ENCODE measurements at places on chromosomes 5 and 9.

- DNase-seq, result no peak
Measured at GRCh38 chr5:66136053-66136452, 8.0 kb upstream of the SREK1 start.

GRCh38 chr5:76626738-76627137 lies 3.5 kb upstream of the F2RL2 start:
- DNase-seq, result no peak

- DNase-seq, result no peak
Measured at GRCh38 chr5:6820851-6821479, 107.7 kb downstream of the TENT4A start.

DNA sequence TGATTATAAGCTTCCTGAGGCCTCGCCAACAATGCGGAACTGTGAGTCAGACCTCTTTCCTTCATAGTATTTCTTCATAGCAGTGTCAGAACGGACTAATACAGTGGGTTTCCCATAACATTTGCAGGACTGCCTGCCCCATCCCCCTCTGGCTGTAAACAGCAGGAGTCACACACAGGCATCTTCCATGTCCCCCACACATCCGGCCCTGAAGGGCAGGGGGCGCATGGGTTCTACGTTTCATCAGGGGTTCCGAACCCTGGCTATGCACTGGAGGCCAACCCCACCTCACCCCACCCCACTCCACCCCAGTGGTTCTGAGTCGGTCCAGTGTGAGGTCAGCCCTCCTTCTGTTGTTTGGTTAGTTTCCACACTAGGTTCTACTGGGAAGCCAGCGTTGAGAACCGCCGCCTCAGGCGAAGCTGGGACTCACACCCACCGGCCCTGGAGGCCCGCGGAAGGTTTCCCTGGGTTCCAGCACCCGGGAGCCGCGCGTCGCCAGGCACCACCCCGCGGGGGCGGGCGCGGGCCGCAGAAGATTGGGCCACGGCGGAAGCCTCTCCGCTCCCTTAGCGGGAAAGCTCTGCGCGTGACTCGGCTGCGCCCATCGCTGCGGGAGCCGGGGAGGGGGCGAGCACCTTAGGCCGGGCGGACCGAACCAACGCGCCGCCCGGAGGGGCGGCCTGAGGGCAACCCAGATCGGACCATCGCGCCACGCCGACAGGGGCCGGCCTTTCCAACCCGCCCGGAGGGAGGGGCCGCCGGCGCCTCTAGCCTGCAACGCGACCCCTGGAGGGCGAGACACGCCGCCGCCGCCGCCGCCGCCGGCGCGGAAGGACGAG lies at the start of gene RUSC2:
Gene RUSC2, plus strand, starts transcription at position 799 of the 842 bp plus-strand sequence. CDS start 56,411 bp downstream, outside the sequence.
- DNase-seq, result no peak

GRCh38 chr5:128135286-128135685 lies 51.7 kb downstream of the SLC12A2 start:
- DNase-seq, result no peak

- DNase-seq, result no peak
Measured at GRCh38 chr9:116390303-116391228, 237.0 kb downstream of the PAPPA start.

- DNase-seq, result no peak
Measured at GRCh38 chr5:200985-201384, 9.7 kb downstream of the LRRC14B start.

DNA sequence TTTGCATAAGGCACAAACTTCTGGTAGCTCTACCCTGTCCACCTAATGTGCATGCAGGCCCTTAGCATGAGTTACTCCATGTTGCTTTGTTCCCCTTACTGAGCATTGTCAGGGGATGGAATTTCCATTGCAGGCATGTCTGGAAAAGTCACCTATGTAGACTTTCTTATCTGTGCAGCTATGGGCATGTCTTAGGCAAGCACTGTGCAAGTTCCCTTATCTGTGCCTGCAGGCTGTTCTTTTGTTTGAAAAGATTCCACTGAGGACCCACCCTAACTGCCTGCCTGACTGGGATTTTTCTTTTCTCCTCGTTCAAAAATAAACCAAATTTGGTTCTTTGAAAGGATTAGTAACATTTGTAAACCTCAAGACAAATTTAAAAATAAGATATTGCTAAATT lies 587.0 kb downstream of the CDH18 start:
- no peak for DNase-seq

DNA sequence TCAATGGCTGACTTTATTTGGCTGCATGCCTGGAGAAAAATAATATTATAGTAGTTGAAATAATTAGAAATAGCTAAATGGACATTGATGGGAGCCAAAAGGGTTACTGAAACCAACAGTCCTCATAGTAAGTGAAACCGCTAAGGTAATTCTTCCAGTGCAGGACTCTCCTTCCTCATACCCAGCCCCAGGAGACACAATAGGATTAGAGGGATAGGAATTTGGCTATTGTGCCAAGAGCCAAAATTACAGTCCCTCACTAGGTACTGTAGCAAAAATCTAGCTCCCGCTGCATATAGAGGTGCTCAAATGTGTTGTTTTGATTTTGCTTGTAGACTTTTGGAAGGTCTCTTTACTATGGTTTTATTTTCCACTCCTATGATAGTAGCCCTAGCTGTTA lies 20.2 kb downstream of the GLDC start:
- DNase-seq, result no peak

DNA sequence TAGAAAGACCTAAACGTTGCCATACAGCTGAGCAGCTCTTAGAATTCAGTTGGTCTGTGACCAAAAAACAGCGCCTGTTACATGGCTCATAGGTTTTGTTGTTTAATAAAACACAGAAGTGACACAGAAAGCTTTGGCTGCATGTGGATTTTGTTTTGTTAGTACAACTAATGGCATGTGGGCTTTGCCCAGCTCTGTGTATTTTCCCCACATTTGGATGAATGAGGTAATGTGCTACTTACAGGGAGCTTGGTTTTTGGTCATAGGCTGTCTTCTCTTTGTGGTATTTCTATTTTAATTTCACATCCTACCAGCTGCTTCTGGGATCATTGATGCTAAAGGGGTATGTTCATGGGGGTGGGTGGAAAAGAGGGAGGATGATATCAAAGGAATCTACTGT lies 37.0 kb upstream of the POU4F3 start:
- DNase-seq, result no peak

DNA sequence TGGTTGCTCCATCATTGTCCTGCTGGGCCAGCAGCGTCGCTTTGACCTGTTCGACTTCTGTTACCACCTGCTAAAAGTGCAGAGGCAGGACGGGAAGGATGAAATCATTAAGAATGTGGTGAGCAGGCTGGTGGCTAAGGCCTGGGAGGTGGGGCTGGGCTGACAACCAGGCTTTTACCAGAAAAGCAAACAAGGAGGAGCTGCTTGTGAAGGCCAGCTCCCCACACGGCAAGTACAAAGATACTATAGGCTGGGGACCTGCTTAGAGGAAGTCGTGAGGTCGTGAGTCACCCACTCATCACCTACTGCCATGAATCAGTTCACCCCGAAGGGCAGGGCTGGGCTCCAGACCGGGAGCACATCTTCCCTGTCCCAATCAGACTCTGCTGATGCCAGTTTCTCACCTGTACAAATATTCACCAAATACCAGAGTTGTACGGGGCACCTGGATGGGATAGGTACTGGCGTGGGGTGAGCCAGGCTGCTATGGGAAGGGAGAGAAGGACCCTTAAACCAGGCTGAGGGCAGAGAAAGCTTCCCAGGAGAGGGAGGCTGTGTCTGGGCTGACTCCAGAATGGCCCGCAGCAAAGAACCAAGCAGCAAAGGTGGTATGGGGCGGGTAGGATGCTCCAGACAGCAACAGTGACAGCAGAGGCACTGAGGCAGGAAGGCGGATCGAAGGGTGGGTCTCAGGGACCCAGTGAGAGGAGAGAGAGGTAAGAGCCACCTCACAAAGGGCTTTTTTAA lies 69.3 kb upstream of the NIPAL4 start:
- DNase-seq, result peak; percentile 9

DNA sequence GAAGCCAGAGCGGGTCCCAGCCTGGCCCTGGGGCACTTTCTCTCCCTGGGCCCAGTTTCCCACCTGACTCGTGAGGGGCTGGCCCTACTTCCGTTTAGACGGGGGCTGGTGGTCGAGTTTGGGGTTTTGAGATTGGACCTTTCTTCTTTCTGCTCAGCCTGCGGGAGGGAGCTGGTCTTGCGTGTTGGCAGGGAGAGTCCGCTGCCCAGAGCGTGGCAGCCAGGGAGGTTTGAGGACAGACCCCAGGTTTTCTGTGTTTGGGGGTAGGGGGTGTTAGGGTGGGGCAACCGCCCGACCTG lies 6.0 kb upstream of the PITX1 start:
- no peak for DNase-seq

DNA sequence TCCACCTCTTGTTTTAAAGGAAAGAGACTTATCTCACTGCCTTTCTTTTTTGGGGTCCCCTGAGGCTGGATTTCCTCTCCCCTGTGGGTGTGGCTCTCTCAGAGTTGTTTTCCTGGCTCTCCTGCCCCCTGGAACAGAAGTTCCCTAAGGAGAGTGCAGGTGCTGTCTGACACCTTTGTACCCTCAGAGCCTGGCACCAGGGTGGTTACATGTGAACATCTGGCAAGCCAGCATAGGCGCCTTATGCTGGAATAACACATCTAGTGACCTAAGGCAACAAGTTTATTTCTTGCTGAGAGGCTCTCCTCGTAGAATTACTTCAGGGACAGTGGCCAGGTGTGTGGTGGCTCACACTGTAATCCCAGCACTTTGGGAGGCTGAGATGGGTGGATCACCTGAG lies 172.9 kb upstream of the PTCH1 start:
- no peak for DNase-seq

DNA sequence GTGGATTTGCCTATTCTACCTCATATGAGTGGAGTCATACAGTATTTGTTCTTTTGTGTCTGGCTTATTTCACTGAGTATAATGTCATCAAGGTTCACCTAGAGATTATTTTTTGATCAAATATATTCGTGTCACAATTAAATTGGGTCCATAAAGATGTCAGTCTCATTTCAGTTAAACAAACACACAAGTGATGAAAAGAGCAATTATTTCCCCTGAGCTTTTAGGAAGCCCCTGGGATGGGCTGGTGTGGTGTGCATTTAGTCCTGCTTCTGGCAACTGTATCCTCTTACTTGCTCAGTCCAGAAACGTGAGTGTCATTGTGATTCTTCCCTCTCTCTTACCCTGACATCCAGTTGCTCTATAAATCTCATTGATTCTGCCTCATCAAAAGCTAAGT lies 52.8 kb upstream of the CARTPT start:
- no peak for DNase-seq

- no peak for DNase-seq
Measured at GRCh38 chr5:38551030-38552017, 5.1 kb downstream of the LIFR start.

GRCh38 chr5:69092969-69093368 lies 845 bp upstream of the SLC30A5 start:
- DNase-seq, result no peak

- no peak for DNase-seq
Measured at GRCh38 chr5:143083006-143083405, 312.8 kb downstream of the ARHGAP26 start.

- DNase-seq, result no peak
Measured at GRCh38 chr5:82975396-82975795, 101.8 kb downstream of the TMEM167A start.

- no peak for DNase-seq
Measured at GRCh38 chr9:114026335-114026734, 51.8 kb downstream of the AMBP start.

DNA sequence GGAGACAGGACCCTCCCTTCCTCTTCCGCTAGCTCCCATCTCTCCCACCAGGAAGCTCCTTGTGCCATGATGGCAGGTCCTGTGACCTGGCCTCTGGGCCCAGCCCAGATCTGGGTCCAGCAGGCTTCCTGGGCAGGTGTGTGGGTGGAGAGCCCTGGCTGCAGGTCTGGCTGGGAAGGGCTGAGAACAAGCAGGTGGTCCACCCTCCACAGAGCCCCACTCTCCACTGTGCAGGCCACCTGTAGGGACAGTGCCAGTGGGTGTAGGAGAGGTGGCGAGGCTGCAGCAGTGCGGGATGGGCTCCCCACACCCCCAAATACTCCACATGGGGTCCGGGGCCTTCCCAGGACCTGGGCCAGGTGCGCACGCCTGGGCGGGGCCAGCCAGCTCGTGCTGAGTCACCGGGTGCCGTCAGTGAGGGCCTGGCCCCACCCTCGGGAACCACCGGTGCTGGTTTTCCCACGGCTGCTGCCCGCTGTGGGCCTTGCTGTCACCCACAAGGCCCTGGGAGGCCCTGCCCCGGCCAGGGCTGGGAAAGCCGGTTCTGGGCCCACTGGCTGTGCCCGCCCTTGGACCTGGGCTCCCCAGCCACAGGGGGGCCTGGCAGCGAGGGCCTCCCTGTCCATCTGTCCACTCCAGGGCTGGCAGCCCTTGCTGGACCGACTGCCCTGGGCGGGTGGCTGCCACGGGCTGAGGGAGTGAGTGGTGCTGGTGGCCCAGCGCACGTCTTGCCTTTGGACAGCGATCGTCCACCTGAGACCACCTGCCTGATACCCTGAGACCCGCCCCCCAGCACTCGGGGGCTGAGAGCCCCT lies 9.3 kb upstream of the NRARP start:
- DNase-seq, result no peak

GRCh38 chr5:67437905-67438845 lies 241.6 kb upstream of the CD180 start:
- no peak for DNase-seq

GRCh38 chr5:167631191-167631590 lies 660.3 kb upstream of the WWC1 start:
- no peak for DNase-seq

DNA sequence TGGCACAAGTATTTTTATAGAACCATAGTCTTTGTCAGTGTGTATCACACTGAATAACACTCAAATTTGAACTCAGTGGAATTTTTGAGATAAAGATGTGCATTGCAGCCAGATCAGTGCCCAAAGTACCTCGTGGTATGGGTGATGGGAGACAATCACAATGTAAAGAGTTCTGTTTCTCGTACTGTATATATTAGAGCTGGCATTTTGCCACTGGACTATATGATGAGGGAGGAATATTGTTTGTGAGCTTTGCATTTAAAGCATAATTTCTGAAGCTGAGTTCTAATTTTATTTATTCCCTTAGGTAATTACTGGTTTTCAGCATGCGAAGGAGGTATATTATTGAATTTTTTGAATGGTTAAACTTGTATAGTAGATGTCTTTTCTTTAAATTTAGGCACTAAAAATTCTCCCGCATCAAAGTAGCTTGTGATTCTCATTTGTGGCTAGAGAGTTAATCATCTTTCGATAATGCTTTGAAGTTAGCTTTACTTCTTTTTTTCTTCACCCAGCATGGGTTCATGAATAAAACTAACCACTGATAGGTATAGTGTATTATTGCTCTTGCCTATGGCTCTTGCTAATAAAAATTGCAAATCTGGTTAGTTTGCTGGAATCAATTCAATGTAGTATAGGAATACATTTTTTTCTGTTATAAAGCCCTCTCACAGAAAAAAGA lies 43.1 kb downstream of the PAM start:
- no peak for DNase-seq

- DNase-seq, result no peak
Measured at GRCh38 chr9:127049044-127049443, 73.4 kb downstream of the ANGPTL2 start.
